Activated CD8-positive, alpha-beta T cell treated with anti-CD3 and anti-CD28 coated beads, Interleukin-2, amount 10 ng/mL, durations not matched to agents 7 days and 5 days (primary cell): ENCODE measurements at places on chromosomes 5 and 9. TPM values are rescaled to one million over a fixed set of nuclear protein-coding genes. Genes with fewer than 3 reads are reported as not detected.

DNA sequence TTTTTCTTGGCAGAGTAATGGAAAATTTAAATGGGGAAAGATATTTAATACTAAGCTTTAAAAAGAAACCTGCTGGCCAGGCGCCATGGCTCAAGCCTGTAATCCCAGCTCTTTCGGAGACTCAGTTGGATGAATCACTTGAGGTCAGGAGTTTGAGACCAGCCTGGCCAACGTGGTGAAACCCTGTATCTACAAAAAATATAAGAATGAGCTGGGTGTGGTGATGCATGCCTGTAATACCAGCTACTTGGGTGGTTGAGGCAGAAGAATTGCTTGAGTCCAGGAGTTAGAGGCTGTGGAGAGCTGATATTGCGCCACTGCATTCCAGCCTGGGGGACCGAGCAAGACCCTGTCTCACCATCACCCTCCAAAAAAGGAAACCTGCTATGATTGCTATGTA lies 32.8 kb downstream of the TUT7 start:
- no peaks in the 10 kb centered on the region for H3K27me3 ChIP-seq
- no peaks in the 10 kb centered on the region for H3K4me1 ChIP-seq
- H3K27ac ChIP-seq = no peak overlapping the region
- H3K36me3 ChIP-seq = peaks cover 72% of the 10 kb centered on the region
- H3K4me3 ChIP-seq = no peak overlapping the region

DNA sequence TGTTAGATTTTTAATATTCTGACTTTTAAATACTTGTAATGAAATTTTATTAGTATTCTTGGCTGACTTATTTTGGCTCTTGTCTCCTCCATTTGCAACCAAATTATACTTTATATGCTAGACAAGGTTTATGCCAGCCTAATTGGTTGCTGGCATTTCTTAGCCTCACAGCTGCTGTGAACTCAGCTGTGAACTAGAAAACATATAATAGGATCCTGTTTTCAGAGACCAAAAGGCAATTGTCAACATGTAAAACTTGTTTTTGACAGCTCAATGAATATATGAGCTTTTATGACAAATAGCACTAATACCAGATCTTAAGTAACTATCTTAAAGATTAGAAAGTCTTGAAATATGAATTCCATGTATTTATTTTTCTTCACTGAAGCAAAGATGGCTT lies 25.9 kb downstream of the KIF2A start:
- H3K27ac ChIP-seq = no peak overlapping the region
- H3K4me1 ChIP-seq = peaks cover 61% of the 10 kb centered on the region
- no peak overlapping the region for H3K4me3 ChIP-seq
- peaks cover 39% of the 10 kb centered on the region for H3K36me3 ChIP-seq

DNA sequence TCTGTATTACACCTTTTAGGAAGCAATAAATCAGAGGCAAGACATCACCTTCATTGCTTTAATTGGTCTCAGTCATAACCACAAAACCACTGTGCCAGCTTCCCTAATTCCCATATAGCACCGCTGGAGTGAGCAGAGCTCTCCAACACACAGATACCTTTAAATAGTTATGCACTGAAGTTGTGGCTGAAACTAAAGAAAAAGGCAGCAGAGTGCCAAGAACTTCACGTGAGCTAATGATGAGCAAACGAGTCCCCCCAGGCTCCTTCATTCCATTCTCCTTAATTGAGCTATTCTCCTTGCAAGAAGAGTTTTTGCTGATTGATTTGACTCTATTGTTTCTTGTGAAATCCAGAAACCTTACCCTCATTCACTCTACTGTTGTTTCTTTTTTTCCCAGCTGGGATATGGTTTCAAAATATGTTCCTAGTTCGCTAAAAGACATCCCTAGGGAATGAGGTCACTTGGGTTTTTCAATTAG lies 501.5 kb downstream of the SPATA31D1 start:
- H3K27me3 ChIP-seq = no peaks in the 10 kb centered on the region
- H3K4me1 ChIP-seq = no peaks in the 10 kb centered on the region
- no peak overlapping the region for H3K4me3 ChIP-seq
- H3K27ac ChIP-seq = no peak overlapping the region
- H3K36me3 ChIP-seq = no peaks in the 10 kb centered on the region
- DNase-seq = no peak

GRCh38 chr9:14956208-14956607 lies 46.0 kb upstream of the FREM1 start:
- DNase-seq = no peak
- no peak overlapping the region for H3K27ac ChIP-seq
- no peaks in the 10 kb centered on the region for H3K36me3 ChIP-seq
- no peaks in the 10 kb centered on the region for H3K27me3 ChIP-seq
- H3K4me3 ChIP-seq = no peak overlapping the region

DNA sequence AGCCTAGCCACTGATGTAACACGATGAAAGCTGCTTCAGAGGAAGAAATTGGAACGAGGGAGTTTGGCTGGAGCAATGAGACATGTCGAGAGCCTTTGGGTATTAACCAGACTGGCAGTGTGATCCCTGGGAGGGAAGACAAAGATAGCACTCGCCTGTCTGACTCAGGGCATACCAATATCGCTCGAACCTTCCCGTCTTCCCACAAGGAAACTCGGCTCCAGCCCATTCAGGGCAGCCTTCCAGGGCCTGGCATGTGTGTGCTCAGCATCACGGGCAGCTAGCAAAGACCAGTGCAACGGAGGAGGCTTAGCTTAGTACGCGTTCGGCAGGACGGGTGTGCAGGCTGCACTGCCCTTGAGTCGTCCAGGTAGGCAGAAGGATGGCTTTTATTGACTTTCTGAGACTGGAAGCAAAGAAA lies 356.9 kb upstream of the WWC1 start:
- H3K4me1 ChIP-seq = no peaks in the 10 kb centered on the region
- no peaks in the 10 kb centered on the region for H3K27me3 ChIP-seq
- H3K36me3 ChIP-seq = no peaks in the 10 kb centered on the region
- no peak for DNase-seq
- no peak overlapping the region for H3K4me3 ChIP-seq

GRCh38 chr5:109455598-109456096 lies 45.9 kb upstream of the PJA2 start:
- H3K27me3 ChIP-seq = peaks cover 4% of the 10 kb centered on the region
- no peak overlapping the region for H3K27ac ChIP-seq
- no peaks in the 10 kb centered on the region for H3K36me3 ChIP-seq

DNA sequence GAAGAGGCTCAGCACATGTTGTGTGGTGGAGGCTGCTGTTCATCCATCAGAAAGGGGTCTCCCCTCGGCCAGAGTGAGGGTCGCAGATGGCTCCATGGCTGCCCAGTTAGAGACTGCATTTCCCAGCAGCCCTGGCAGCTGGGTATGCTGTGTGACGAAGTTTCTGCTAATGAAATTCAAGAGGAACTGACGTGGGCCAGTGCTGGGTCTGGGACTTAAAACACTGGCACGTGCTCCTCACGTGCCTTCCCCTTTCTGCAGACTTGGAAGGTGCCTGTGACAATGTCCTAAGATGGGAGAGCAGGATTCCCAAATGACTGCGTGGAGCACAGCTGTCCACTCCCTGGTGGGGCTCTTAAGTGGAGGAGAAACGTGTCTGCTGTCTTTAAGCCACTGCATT lies 114.5 kb upstream of the RAPGEF1 start:
- H3K36me3 ChIP-seq = no peaks in the 10 kb centered on the region
- H3K4me1 ChIP-seq = no peaks in the 10 kb centered on the region
- DNase-seq = no peak
- H3K4me3 ChIP-seq = no peak overlapping the region
- no peak overlapping the region for H3K27ac ChIP-seq
- no peaks in the 10 kb centered on the region for H3K27me3 ChIP-seq

GRCh38 chr5:154830596-154830995 lies 19.8 kb downstream of the FAXDC2 start:
- no peak for DNase-seq
- no peak overlapping the region for H3K4me3 ChIP-seq
- peak overlapping the region; percentile 83 for H3K27ac ChIP-seq
- H3K27me3 ChIP-seq = no peaks in the 10 kb centered on the region
- peaks cover 27% of the 10 kb centered on the region for H3K36me3 ChIP-seq
- H3K4me1 ChIP-seq = peaks cover 41% of the 10 kb centered on the region

- no peaks in the 10 kb centered on the region for H3K27me3 ChIP-seq
- H3K36me3 ChIP-seq = no peaks in the 10 kb centered on the region
- H3K4me1 ChIP-seq = no peaks in the 10 kb centered on the region
- no peak overlapping the region for H3K27ac ChIP-seq
- DNase-seq = no peak
- H3K4me3 ChIP-seq = no peak overlapping the region
Observed at GRCh38 chr5:2523180-2523579, 228.3 kb downstream of the IRX2 start.

DNA sequence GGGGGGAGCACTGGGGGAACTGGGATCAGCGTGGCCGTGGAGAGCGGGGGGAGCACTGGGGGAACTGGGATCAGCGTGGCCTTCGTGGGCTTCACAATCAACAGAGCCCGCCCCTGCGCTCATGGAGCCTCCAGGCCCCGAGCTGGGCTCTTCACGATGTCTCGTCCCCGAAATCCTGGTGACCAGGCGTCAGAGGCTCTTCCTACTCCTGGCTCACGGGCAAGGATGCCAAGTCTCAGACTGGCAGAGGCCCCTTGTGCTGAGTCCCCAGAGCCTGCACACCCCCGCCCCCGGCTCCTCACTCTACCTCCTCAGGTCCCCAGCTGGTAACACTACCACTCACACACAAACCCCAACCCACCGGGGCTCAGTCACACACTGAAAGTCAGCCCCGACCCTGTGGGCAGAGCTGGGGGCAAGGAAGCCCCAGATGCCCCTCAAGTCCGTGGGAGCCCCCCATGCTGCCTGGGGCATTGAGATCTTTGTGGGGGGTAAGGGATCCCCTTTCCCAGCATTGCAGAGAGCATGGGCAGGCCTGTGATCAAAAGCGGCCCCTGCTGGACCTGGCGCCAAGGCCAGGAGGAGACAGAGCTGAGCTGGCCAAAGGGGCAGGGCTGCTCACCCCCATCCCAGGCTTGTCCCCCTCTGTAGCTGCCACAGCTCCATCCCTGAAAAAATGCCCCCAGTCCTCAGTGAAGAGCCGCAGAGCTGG lies 26.7 kb downstream of the LHX3 start:
- no peak overlapping the region for H3K4me3 ChIP-seq
- no peak overlapping the region for H3K27ac ChIP-seq
- H3K4me1 ChIP-seq = no peaks in the 10 kb centered on the region

DNA sequence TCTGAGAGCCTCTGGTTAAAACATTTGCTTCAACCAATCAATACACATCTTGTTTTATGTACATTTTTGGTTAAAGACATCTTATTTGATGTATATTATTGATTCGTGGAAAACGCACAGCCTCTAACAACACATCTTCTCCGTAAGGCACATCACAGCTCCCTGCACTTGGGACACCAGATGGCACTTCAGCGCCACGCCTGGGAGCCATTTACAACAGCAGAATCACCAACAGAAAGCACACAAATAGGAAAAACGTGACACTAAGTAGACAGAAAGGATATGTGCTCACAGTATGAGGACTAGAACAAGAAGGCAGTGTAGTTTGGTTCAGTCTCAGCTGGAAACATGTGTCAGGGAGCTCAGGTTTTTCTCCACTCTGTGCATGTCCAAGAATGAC lies 199.7 kb downstream of the ROR2 start:
- H3K4me3 ChIP-seq = no peak overlapping the region
- H3K27me3 ChIP-seq = peaks cover 19% of the 10 kb centered on the region
- no peaks in the 10 kb centered on the region for H3K36me3 ChIP-seq
- H3K27ac ChIP-seq = no peak overlapping the region
- no peaks in the 10 kb centered on the region for H3K4me1 ChIP-seq

- peaks cover 35% of the 10 kb centered on the region for H3K36me3 ChIP-seq
- no peaks in the 10 kb centered on the region for H3K27me3 ChIP-seq
- H3K4me3 ChIP-seq = no peak overlapping the region
- peaks cover 23% of the 10 kb centered on the region for H3K4me1 ChIP-seq
- no peak overlapping the region for H3K27ac ChIP-seq
Observed at GRCh38 chr9:20473515-20474013, 148.7 kb downstream of the MLLT3 start.

DNA sequence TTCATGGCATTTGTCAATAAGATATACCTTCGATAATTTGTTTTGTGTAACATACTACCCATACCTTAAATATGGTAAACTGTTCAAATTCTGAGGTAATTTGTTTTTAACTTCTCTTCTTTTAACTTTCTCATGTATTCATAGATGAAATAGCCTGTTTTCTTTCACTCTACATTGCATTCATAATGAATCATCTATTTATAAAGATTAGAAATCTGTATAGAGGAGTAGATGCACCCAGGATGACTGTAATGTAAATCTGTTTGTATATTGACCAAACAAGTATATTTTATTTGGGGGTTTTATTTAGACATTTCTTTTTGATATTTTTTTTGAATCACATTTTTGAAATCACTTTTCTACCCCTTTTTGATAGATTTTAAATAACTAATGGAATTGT lies 144.6 kb downstream of the CD180 start:
- H3K36me3 ChIP-seq = no peaks in the 10 kb centered on the region
- H3K27ac ChIP-seq = no peak overlapping the region
- peaks cover 7% of the 10 kb centered on the region for H3K4me1 ChIP-seq

DNA sequence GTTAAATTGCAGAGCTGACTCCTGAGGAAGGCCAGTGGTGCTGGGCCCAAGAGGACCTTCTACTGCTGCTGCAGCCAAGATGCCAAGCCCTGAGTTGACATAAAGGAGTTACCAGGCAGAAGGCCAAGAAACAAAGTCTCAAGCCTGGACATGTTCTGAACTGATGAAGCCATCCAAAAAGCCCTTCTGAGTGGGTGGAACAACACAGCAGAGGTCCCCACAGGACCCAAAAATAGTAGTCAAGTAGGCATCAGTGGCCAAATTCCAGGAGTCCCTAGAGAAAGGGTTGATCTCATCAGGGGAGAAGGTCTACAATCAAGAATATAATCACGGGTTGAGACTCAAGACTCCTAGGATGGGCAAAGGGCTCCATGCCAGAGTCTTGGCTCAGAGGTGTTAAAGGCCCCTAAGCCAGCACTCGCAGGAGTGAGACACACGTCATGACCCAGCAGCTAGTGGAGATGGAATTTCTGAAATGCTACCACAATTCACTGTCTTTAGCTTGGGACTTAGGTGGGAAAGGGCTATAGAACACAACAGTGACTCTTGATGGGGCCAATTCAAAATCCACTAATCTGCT lies 119.7 kb downstream of the FANCC start:
- H3K36me3 ChIP-seq = no peaks in the 10 kb centered on the region
- H3K4me1 ChIP-seq = no peaks in the 10 kb centered on the region
- no peaks in the 10 kb centered on the region for H3K27me3 ChIP-seq
- no peak overlapping the region for H3K4me3 ChIP-seq

DNA sequence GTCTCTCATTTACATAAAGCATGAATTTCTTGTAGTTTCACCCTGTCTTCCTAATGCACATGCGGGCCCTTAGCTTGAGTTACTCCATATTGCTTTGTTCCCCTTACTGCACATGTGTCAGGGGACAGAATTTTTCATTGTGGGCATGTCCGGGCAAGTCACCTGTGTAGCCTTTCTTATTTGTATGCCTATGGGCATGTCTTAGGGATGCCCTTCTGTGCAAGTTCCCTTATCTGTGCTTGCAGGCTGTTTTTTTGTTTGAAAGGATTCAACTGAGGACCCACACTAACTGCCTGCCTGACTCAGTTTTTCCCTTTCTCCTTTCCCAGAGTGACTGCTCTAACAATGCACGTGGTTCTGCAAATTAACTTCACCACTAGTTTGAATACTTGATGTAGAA lies 161.7 kb downstream of the YTHDC2 start:
- H3K36me3 ChIP-seq = no peaks in the 10 kb centered on the region
- no peak overlapping the region for H3K4me3 ChIP-seq
- no peak for DNase-seq
- H3K4me1 ChIP-seq = no peaks in the 10 kb centered on the region
- H3K27ac ChIP-seq = no peak overlapping the region
- peaks cover 4% of the 10 kb centered on the region for H3K27me3 ChIP-seq

The EQTN gene
- not detected for total RNA-seq

The EGFLAM gene
- total RNA-seq = not detected

The GPRIN1 gene
- 2.5 TPM for total RNA-seq

The CDH6 gene
- not detected for total RNA-seq

The HTR4 gene
- not detected for total RNA-seq

The ANP32B gene
- 354 TPM for total RNA-seq

The SURF1 gene
- total RNA-seq = 39.1 TPM

The MARCHF3 gene
- total RNA-seq = 2.4 TPM

The NXNL2 gene
- not detected for total RNA-seq

The AGXT2 gene
- total RNA-seq = not detected

The DNM1 gene
- total RNA-seq = 0.29 TPM
